HEK293T (cell line): ENCODE measurements at places on chromosomes 2 and 18.

DNA sequence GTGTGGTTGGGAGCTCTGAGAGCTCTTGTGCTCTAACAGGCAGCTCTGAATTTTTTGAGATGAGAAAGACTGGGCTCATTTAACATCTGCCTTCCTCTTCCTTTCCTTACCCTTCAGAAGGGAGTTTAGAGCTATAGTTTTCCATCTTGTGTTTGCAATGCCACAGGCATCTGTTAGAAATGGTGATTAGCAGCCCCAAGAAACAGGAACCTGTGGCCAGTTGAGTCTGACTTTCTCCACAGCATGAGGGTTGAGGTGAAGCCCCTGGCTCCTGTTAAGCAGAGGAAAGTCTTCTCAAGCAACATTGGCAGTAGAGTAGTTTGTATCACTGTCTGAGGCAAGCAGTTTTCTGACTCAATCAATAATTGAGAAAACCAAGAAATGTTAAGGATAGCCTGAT is 577.4 kb downstream of the ZEB2 start:
- DNase-seq: no peak

DNA sequence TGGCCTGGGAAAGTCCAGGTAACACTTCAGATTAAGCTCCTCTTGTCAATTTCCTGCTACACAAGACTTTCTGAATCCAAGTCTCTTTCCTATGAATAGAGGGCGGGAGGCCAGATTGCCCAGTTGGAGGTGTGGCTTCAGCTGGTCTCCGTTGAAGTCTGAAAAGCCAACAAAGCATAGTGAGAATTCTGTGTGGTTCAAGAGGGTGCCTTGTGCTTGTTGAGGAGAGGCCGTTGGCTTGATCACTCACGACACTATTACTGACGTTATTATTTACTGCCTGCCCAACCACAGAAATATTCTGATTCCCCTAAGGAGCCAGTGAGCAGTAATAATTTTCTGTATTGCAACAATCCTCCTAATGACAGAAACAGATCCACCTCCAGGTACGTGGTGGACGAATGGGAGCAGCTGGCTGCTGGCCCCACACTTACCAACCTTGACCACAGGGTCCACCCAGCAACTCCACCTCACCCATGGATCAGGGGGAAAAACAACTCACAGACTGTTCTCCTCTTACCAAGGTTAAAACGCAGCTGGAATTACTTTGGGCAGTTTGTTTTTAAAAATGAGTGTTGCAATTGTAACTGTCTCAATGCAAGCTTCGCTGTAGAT is 21.9 kb downstream of the NRP2 start:
- DNase-seq: no peak

GRCh38 chr2:30938196-30938595 is 130.9 kb upstream of the CAPN13 start:
- no peak for DNase-seq

DNA sequence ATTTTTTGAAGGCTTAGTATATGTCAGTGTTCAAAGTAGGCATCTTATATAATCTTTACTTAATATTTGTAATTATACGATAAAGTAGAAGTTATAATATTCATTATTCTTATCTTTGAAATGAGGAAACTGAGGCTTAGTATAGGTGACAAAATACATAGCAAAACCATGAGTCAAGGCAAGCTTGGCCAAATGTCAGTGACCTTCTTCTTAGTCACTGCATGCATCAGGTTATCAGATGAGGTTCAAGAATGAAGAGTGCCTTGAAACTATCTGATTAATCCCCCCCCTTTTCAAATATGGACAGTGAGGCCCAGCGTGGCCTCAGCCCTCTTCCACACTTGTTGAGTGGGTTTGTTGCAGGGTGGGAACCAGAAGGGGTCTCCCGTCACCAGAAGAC is 59.3 kb downstream of the PMAIP1 start:
- DNase-seq: no peak

- no peak for DNase-seq
Measured at GRCh38 chr2:143481733-143482132, 352.5 kb downstream of the ARHGAP15 start.

DNA sequence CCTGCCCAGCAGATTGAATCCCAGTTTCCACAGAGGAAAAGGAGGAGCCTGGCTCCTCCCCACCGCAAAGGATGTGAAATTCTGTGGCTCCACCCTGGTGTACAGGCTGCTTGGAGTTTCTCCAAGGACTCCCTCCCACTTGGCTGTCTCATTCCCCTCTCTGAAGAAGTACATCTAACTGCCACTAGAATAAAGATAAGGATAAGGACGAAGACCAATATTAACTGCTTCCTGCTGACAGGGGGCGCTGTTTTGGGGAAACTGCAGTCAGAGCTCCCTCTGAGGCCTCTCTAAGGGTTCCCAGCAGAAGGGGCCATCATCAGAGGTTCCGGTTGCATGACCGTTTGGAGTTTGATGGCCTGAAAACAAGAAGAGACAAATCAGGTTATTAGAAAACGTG is 790.9 kb downstream of the CPS1 start:
- DNase-seq: no peak

GRCh38 chr2:205730701-205731582 is 48.6 kb downstream of the NRP2 start:
- no peak for DNase-seq

DNA sequence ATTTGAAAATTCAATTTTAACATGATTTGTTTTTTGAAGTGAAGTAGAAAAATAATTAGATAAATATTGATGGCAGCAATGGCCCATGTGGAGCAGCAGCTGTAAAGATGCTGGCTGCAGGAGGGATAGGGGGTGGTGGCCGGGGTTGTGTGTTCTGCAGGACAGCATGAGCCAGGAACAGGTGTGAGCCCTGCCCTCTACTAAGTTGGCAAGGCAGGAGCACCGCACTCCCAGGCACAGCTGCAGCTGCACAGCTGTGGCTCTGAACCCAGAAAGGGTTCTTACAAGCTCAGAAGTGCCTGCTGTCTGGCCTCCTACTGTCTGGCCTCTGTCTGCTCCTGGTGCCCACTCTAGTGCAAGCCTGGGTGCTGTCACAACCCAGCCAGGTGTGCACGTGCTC is 10.0 kb upstream of the DUSP19 start:
- no peak for DNase-seq

DNA sequence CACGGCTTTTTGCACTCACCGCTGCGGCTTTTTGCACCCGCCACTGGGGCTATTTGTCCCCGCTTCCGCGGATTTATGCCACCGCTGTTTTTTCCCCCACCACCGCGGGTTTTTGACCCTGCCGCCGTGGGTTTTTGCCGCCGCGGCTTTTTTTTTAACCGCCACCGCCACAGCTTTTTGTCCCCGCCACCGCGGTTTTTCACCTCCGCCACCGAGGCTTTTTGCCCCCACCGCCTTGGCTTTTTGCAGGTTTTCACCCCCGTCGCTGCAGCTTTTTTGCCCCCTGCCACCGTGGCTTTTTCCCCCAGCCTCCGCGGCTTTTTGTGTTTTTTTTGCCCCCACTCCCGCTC is 2796.7 kb upstream of the TEKT4 start:
- DNase-seq: no peak

- DNase-seq: no peak
Measured at GRCh38 chr2:3349211-3349693, 28.4 kb downstream of the EIPR1 start.

- DNase-seq: no peak
Measured at GRCh38 chr2:172220121-172220520, 117.4 kb upstream of the DLX2 start.

DNA sequence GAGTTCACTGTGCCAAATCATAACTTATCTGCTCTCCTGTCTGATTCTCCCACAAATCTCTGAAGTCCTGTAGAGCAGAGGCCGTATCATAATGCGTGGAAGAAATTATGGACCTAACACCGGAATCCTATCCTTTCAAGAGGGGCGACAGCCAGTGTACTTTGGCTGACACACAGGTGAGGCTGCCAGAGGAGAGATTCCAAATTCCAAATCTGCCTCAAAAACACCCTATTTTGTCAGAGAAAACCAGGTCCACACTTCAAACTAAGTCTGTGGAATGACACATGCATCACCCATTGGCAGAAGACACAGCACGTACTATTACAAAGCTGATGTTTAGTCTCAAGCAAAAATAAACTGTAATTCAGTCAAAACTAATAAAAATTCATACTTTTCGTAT is 139.2 kb upstream of the PID1 start:
- no peak for DNase-seq

DNA sequence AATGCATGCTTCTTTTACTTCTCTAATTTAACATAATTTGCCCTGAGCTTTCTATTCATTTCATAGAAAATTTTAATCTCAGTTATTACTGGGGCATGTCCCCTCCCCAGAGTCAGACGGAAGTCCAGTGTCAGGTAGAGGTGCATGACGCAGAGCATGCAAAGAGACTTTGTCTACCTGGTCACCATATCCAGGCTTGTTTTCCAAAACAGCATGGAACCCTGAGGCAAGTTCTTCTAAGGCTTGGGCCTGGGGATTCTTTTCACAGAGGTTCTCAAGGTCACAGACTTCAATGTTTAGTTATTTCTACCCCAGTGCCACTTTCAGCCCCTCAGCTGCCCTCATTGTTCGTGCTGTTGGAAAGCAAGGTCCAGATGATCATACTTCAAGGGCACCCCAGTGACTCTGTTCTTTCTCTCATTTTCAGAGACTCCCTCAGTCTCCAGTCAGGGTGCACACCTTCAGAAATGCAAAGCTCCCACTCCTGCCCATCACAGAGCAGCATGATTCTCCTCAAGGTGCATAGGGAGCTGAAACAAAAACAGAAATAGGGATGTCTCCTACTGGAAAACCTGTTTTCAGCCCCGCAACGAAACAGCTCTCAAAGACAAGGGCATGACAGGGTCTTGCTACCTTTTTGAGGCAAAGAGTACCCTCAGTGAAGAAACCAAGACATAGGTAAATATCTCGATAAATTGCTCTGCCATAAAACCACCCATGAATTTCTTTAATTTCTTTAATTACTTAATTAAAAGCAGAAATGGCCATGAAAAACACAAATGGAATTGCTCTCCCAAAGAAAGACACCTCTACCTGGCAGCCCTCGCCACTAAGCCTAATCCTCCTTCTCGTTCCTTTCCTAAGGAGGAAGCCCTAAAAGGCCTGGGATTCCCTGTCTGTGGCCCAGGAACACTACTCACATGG is 9.5 kb upstream of the EVA1A start:
- DNase-seq: no peak

DNA sequence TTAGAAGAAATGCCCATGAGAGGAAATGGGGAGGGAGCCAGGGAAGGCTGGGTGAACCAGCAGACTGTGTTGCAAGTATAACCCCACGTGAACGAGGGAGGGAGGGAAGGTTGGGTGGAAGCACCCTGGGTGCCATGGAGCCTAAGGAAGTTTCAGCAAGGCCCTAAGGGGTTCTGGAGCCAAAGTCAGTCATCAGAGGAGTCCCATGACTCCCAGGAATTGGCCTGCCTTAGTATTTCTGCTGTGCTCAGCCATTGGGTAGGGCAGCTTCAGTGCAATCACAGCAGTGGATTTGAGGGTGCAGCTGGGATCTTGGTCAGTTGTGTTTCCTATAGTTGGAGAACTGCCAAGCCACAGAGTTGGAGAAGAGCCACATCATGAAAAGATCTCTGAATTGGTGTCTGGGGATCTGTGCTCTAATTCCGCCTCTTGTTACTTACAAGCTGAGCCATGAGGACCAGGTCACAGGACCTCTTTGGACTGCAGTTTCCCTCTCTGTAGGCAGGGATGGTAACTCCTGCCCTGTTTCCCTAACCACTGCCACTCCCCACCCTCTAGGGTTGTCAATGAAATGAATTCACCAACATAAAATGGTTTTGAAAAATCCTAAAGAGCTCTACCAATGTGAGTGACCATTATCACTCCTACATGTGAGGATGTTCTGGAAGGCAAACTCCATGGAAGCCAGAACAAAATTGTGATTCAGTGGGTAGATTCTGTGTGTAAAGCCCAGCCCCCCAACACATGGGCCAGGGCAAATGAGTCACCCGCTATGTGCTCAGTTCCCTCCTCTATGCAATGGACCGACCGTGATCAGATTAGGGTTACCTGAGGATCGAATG is 108.9 kb downstream of the CLIP4 start:
- no peak for DNase-seq

DNA sequence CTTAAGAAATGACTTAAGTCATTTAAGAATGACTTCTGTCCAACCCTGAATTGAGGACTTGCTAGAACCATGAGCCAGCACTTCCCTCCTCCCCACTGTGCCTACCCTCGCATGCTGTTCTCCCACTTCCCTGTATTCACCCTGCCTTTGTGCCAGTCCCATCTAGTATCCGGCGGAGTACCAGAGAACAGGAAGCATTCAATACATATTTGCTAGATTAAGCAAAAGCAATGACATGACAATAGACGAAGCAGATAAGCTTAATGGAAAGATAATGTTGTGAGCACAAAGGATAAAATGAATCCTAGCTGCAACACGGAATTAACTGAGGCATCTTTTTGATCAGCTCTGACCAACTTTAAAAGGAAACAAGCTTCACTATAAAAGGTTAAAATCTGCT is 328.5 kb downstream of the TDRD15 start:
- no peak for DNase-seq

DNA sequence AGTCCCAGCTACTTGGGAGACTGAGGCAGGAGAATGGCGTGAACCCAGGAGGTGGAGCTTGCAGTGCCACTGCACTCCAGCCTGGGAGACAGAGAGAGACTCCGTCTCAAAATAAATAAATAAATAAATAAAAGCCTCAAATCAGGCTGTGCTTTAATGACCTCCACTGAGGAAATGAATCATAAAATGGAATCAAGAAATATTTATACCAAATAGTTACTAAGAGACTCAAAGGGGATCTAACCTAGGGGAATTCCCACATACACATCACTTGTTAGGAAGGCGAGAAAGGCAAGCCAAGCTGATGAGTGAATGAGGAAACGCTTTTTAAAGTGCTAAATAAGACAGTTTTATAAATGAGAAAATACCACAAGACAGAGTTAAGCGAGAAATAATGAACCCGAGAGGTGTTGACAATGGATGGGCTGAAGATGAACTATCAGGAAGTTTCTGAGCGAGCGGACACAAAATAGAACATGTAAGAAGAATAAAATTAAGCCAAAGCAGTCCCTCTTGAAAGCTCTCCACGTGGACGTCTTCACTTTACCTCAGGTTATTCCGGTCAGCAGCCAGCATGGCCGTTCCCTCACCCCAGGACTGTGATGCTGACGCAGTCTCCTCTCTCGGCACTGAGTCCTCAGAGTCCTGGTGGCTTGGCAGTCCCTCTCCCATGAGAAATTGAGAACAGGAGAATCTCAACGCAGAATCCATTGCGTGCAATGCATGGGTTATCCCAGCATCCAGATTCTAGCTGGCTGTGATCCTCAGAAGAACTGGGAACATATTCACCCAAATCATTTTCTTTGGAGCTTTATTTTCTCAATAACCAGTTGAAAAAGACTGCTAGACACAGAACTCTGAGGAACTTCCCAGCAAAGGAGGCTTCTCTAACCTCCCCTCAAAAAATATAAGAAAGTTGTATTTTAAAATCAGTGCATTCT is 22.3 kb downstream of the PXDN start:
- no peak for DNase-seq

- no peak for DNase-seq
Measured at GRCh38 chr2:218125626-218126080, at the start of gene CXCR2. Gene CXCR2 (plus strand): TSS chr2:218126028. CDS start chr2:218134802, 8,774 bp downstream.

- no peak for DNase-seq
Measured at GRCh38 chr2:99430614-99431291, 59.1 kb downstream of the REV1 start.
